ENCODE measurements at places on chromosomes 1 and 21.

GRCh38 chr1:54965624-54966340 lies 14.6 kb upstream of the TMEM61 start:
- no peak for DNase-seq

DNA sequence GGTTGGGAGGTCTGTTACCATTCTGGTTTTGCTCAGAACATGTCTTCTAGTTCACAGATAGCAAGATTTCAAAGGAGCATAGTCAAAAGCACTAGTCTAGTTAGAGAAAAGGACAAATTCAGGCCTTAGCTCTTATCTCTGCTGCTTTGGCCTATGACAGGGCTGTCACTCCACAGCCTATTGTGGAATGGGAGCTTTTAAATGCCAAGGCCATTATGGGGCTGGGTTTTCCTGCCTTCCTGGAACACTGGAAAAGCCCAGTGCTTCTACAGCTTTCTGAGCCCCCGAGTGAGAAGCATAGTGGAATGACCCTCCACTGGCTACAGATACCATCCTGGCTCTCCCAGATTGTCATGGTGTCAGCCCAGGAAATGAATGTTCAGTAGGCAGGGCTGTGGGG lies 9.3 kb downstream of the MTFR1L start:
- no peak for DNase-seq

DNA sequence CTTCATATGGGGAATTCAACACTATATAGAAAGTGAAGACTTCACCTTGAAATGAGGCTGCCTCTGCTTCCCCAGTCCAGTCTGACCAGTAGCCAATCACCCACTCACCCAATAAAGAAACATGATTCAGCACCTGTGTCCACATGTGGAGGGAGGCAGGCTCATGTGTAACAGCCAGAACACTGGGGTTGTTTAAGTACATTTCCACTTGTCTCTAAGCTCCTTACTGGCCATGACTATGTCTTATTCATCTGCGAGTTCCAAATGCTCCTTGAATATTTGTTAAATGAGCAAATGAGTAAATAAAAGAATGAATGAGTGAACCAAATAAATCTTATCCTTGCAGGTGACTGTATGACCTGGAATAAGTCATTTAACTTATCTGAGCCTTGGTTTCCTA lies 100.1 kb downstream of the BRINP2 start:
- no peak for DNase-seq

GRCh38 chr1:74679811-74680210 lies 6.2 kb upstream of the ERICH3 start:
- no peak for DNase-seq

DNA sequence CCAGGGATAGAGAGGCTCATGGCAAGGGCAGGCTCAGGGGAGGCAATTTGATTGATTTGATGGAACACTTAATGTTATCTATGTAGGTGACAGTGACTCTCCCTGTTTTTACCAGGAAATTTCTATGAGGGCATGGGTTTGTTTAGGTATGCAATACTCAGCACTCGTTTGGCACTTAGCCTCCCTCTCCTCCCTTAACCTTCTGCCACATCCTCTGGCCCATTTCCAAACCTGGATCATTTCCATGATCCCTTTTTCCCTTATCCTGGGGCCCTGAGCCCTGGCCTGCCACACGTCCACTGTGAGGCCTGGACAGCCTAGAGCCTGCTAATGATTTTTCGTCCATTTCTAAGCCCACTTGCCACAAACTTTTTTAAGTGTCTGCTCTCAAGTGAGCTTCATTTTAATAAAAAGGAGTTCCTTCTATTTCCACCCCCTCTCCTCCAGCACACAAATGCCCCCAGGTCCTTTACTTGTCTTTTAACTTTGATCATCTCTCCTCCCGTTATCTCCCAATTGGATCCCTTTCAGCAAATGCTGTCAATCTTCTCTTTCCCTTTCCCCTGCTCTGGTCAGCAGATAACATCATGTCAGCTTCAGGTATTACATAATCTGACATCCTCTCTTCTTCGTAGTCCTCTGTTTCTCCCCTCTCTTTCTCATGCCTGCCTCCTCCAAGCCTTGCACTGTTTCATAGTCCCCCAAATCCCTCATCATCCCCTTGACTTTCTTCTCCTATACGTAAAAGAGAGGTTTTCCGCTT lies 37.8 kb upstream of the GADD45A start:
- DNase-seq, result no peak

- DNase-seq, result no peak
Observed at GRCh38 chr21:44959376-44960091, 19.7 kb downstream of the SLX9 start.

GRCh38 chr1:206551296-206551985 lies 44.1 kb downstream of the RASSF5 start:
- no peak for DNase-seq

Data from stromal cell of bone marrow (primary cell).